Osteoblast (primary cell): ENCODE measurements at places on chromosomes 3 and 15.

GRCh38 chr3:122955916-122956692 lies 71.5 kb downstream of the SEMA5B start:
- no peak overlapping the region for H3K27ac ChIP-seq
- H3K4me3 ChIP-seq, result no peak overlapping the region
- DNase-seq, result peak; percentile 14

DNA sequence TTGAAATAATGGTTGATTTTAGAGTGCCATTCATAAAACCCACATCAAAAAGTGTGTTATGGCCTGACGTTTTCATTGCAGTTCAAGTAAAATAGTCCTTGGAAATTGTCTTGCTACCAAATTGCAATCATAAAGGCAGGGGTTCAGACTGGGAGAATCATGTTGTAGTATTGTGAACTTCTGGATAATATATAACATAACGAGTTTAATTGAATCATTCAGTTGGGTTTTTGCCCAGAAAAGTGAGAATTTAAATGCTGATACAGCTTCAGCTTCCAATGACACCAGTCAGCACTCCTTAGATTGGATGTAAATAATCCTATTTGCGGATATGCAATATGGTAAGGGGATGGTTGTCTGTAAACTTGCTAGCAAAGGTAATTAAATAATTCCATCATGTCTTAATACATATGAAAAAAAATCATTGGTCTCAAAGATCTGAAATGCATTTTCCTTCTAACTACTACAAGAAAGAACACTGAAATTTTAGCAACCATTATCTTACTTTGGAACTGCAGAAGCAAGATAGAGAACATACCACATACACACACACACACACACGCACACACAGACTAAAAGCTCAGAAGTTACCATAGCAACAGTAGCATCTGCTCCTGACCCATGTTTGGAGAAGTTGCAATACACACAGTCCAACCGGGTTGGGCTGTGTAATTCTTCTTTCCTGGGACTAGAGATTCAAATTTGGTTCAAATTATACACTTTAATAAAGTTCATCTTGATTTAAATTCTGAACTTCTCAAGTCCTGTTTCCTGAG lies 686.2 kb upstream of the NR2F2 start:
- DNase-seq, result no peak
- no peaks in the 10 kb centered on the region for H3K4me1 ChIP-seq
- H3K36me3 ChIP-seq, result no peaks in the 10 kb centered on the region

- H3K27ac ChIP-seq, result no peak overlapping the region
- no peak overlapping the region for H3K4me3 ChIP-seq
- peaks cover 7% of the 10 kb centered on the region for H3K4me1 ChIP-seq
- H3K27me3 ChIP-seq, result peaks cover 7% of the 10 kb centered on the region
- DNase-seq, result no peak
- H3K36me3 ChIP-seq, result no peaks in the 10 kb centered on the region
Measured at GRCh38 chr3:46690798-46691197, 2.7 kb downstream of the ALS2CL start.

DNA sequence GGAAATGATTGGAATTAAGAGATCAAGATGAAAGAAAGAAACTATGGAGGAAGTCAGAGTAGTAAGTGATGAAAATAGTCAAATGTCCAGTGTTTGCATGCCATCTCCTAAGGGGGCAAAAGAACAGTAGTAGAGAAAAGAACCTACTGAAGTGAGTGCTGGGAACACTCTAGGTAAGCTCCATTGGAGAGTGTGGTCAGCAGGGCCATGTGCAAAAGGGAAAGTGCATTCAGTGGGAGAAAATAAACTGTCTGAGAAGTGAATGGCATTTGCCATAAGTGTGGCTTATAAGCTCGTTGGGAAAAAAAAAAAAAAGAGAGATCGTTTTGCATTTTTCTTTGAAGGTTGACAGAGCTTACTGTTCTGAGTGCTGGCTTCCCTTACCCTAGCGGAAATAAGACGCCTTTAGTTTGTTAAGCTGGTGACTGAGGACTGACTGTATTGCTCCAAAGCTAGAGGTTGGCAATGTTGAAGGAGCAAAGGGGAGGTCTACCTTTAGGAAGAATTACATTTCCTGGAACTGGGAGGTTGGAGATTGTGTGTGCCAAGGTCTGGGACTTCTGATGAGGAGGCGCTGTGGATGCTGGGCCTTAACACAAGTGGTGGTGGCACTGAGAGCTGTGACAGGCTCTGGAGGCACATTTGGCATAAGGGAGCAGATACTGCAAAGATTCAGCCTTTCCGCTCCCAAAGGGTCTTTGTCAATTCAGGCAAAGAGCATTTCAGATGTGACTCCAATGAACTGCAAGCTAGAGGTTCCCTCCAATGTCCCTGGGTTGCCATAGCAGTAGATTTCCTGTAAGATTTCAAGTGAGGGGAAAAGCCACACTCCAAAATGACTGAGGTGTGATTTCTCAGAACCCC lies 287.8 kb upstream of the SATB1 start:
- DNase-seq, result peak; percentile 31
- no peaks in the 10 kb centered on the region for H3K36me3 ChIP-seq
- no peaks in the 10 kb centered on the region for H3K4me1 ChIP-seq
- no peaks in the 10 kb centered on the region for H3K27me3 ChIP-seq
- no peak overlapping the region for H3K4me3 ChIP-seq

DNA sequence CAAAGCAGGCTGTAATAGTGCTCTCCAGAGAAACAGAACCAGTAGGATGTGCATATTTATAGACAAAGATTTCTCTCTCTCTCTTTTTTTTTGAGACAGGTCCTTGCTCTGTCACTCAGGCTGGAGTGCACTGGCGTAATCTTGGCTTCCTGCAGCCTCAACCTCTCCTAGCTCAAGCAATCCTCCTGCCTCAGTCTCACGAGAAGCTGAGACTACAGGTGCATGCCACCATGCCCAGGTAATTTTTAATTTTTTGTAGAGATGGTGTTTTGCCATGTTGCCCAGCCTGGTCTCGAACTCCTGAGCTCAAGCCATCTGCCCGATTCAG lies 67.1 kb upstream of the CHD2 start:
- H3K27ac ChIP-seq, result no peak overlapping the region
- H3K27me3 ChIP-seq, result no peaks in the 10 kb centered on the region
- no peaks in the 10 kb centered on the region for H3K36me3 ChIP-seq

DNA sequence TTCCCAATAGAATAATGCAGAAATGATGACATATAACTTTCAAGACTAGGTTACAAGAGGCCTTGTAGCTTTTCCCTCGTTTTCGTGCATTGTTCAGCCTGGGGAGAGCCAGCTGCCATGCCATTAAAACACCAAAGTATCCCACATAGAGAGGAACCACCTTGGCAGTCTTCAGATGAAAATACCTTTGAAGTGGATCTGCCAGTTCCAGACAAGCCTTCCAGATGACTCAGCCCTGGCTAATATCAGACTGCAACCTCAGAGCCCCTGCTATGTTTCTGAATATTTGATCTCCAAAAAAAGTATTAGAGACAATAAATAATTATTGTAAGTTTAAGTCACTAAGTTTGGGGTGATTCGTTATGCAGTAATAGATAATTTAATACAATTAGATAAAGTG lies 294.3 kb upstream of the GBE1 start:
- no peaks in the 10 kb centered on the region for H3K27me3 ChIP-seq
- H3K4me3 ChIP-seq, result no peak overlapping the region
- no peak overlapping the region for H3K27ac ChIP-seq
- H3K36me3 ChIP-seq, result no peaks in the 10 kb centered on the region
- H3K4me1 ChIP-seq, result no peaks in the 10 kb centered on the region

DNA sequence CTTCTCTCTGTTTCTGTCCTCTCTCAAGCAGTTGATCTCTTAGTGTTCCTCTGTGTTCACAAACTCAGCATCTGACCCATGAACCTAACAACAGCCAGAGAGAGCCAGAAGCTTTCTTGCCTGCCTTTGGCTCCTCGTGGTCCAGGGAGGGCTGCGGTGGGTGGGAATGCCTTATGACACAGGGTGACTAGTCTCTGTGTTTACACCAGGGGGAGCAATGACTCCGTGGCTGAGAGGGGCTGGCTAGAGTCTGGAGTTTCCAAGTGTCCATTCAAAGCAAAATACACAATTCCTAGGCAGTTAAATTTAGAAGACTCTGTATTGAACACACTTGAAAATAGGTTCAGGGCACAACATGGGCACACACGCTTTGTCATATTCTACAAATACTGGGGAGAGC lies 370.0 kb upstream of the FRG2C start:
- H3K27ac ChIP-seq, result no peak overlapping the region
- H3K36me3 ChIP-seq, result no peaks in the 10 kb centered on the region
- peak; percentile 88 for DNase-seq
- no peaks in the 10 kb centered on the region for H3K4me1 ChIP-seq
- H3K4me3 ChIP-seq, result no peak overlapping the region
- peaks cover 8% of the 10 kb centered on the region for H3K27me3 ChIP-seq

GRCh38 chr3:56989169-56989976 lies 71.1 kb upstream of the SPATA12 start:
- no peak overlapping the region for H3K27ac ChIP-seq
- peaks cover 24% of the 10 kb centered on the region for H3K4me1 ChIP-seq
- no peak overlapping the region for H3K4me3 ChIP-seq
- peaks cover 20% of the 10 kb centered on the region for H3K27me3 ChIP-seq
- H3K36me3 ChIP-seq, result no peaks in the 10 kb centered on the region

DNA sequence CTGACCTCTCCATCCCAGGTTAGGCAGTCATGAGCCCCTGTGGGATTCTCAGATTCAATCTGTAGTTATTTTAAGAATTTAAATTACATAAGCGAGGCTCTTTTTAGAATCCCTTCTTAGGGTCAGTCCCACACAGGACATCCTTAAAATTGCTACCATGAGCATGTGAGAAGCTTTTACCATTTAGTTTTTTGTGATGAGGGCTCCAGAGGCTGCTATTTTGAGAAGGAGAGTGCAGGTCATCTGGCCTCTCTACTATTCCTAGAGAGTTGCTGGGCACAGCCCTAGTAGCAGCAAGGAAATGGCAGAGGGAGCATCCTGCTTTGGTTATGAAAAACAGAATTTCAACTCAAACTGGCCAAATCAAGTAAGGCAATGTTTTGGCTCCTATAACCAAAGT lies 13.6 kb upstream of the CADPS start:
- H3K4me1 ChIP-seq, result no peaks in the 10 kb centered on the region
- no peaks in the 10 kb centered on the region for H3K36me3 ChIP-seq
- no peak for DNase-seq

GRCh38 chr3:8759038-8759707 lies 10.2 kb downstream of the OXTR start:
- peaks cover under 1% of the 10 kb centered on the region for H3K36me3 ChIP-seq
- no peaks in the 10 kb centered on the region for H3K27me3 ChIP-seq
- H3K4me3 ChIP-seq, result no peak overlapping the region
- DNase-seq, result peak; percentile 72
- peaks cover 22% of the 10 kb centered on the region for H3K4me1 ChIP-seq

DNA sequence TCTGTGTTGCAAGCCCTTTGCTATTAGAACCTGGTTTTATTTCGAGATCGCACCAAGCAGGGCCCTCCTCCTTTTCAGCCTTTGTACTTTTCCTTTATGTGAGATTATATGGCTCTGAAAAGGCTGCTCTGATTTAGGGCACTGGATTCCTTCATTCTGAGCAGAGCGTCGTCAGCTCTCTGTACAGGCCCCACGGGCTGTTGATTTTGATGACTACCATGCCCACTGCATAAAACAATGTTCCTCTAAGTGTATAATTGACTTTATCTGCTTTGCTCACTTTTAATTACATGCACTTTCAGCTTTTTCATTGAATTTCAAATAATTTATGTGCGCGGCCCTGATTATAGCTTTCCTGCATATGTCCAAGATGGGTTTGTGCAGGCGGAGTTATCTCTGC lies 4.4 kb upstream of the PSMD6 start:
- no peak for DNase-seq
- no peaks in the 10 kb centered on the region for H3K36me3 ChIP-seq
- peaks cover 16% of the 10 kb centered on the region for H3K27me3 ChIP-seq
- peaks cover 4% of the 10 kb centered on the region for H3K4me1 ChIP-seq
- no peak overlapping the region for H3K4me3 ChIP-seq

GRCh38 chr3:167109746-167110145 lies 270.4 kb downstream of the ZBBX start:
- no peaks in the 10 kb centered on the region for H3K4me1 ChIP-seq
- no peak overlapping the region for H3K4me3 ChIP-seq
- DNase-seq, result no peak
- H3K36me3 ChIP-seq, result no peaks in the 10 kb centered on the region
- no peak overlapping the region for H3K27ac ChIP-seq
